ENCODE measurements at places on chromosomes 3 and 15.

DNA sequence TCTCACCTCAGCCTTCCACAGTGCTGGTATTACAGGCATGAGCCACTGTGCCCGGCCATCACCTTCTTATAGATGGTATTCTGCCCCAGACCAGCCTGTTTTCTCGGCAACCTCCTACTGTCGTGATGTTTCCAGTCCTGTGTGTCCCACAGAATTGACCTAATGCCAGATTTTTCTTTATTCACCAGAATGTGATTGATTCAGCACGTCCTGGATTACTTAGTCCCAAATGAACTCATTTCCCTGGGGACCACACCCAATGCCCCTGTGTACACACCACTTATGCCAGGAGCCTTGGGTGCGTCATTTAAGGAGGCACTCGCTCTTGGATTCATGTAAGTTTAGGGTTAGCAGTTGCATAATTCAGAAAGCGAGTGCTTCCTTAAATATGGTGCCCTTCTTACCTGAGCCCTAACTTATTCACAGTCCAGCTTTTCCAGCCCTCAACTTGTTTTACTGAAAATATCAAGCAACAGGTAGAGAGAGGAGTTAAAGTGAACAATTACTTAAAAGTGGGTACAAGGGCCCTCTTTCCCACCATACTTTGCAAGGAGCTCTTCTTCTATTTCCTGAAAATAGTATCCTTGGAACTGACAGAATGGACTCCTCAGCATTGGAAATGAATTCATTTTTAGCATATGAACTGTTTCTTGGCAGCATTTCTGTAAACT, 64.6 kb upstream of the UBE2E1 start:
- DNase-seq, result no peak

DNA sequence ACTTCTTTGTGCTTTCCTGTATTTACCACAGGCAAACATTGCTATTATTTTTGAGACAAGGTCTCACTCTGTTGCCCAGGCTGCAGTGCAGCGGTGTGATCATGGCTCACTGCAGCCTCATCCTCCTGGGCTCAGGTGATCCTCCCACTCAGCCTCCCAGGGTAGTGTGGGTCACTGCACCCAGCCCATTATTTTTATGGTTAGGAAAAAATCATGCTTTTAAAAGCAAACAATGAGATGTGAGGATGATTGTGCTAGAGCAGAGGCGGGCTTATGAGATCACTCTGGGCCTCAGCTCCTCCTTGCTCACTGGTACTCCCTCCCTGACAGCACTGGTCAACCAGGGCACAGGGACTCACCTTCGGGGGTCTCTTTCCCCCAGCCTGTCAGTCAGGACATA, 2.2 kb downstream of the MAN2C1 start:
- no peak for DNase-seq

GRCh38 chr15:96252148-96252547, 78.4 kb upstream of the NR2F2 start:
- DNase-seq, result no peak

- DNase-seq, result no peak
These were observed 62.8 kb downstream of the XXYLT1 start for GRCh38 chr3:195208183-195208582.

DNA sequence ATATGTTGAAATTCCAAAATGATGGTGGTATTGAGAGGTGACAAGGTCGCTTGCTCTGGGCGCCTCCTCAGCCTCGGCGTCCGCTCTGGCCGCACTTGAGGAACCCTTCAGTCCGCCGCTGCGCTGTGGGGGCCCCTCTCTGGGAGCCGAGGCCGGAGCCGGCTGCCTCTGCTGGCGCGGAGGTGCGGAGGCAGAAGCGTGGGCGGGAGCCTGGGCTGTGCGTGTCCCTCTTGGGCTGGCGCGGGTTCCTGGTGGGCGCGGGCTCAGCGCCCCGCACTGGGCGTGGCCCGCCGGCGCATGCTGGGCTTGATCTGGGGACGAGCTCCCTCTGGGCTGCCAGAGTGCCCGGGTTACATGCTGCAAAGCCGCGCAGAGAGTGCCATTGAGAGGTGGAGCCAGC, 39.8 kb upstream of the TMC3 start:
- no peak for DNase-seq

- DNase-seq, result no peak
These were observed 156.6 kb downstream of the NR1D2 start for GRCh38 chr3:24101676-24102168.

Data from D721Med (cell line).